ENCODE measurements at places on chromosomes 5 and 9.

DNA sequence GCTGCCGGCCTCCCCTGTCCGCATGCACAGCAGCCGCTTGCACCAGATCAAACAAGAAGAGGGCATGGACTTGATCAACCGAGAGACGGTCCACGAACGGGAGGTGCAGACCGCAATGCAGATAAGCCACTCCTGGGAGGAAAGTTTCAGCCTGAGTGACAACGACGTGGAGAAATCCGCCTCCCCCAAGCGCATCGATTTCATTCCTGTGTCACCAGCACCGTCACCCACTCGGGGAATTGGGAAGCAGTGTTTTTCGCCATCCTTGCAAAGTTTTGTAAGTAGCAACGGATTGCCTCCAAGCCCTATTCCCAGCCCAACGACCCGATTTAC, 75.3 kb downstream of the PIP5K1B start:
- DNase-seq, result no peak

- DNase-seq, result no peak
Measured at GRCh38 chr5:63553073-63553472, 409.2 kb downstream of the HTR1A start.

GRCh38 chr9:125537442-125538091, 169.4 kb downstream of the MAPKAP1 start:
- no peak for DNase-seq

GRCh38 chr5:142400415-142400814, 75.6 kb upstream of the SPRY4 start:
- no peak for DNase-seq

DNA sequence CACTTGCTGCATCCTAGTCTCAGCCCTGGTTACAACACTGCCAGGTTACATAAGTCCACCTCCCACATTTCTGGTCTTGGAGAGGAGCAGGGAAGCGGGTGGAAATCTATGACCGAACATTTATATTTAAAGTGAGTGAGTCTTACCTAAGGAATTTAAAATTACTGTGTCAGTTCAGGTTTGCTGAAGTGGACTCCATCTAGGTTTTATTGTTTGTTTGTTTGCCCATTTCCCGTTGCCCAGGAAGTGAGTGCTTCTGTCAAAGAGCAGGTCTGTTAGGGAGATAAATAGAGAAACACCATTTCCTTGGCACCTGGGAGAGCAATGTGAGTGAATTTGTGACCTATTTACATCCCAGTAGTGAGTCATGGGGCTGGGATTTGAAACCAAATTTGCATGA, 179.5 kb downstream of the KIF4B start:
- peak; percentile 5 for DNase-seq

GRCh38 chr5:138177941-138178515, 402 bp downstream of the BRD8 start:
- peak; percentile 49 for DNase-seq

DNA sequence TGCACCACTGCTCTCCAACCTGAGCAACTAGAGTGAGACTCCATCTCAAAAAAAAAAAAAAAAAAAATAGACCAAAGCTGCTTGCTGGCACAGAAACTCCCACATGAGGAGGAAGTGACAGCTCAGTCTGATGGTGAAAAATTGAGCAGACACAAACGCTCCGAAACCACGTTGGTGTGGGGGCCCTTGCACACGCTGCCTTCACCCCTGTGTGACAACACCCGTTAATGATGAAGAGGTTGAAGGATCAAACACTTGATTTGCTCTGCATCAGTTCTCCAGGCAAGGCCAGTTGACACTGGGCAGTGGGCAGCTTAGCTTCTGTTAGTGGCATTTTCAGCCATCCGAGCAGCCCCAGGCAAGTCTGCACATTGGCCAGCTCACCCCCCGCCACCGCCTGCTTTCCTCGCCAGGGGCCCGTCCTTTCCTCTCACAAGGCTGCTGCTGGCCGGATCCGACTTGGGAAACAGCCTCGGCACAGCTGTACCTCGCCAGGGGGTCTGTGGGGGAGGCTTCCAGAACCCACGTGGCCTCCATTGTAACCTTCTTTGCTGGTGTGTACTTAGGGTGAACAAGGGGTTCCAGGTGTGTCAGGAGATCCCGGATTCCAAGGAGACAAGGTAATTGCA, 79.8 kb downstream of the COL27A1 start:
- peak; percentile 49 for DNase-seq

GRCh38 chr5:172282272-172283019, 1.1 kb downstream of the UBTD2 start:
- no peak for DNase-seq

DNA sequence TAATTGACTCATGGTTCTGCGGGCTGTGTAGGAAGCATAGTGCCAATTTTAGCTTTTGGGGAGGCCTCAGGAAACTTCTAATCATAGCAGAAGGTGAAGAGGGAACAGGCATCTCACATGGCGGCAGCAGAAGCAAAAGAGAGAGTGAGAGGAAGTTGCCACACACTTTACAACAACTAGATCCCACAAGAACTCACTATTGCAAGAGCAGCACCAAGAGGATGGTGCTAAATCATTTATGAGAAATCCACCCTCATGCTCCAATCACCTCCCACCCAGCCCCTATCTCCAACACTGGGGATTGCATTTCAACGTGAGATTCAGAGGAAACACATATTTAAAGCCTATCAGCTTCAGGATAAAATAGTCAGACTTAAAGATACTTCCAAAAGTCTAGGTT, 36.1 kb upstream of the LPAR1 start:
- no peak for DNase-seq

DNA sequence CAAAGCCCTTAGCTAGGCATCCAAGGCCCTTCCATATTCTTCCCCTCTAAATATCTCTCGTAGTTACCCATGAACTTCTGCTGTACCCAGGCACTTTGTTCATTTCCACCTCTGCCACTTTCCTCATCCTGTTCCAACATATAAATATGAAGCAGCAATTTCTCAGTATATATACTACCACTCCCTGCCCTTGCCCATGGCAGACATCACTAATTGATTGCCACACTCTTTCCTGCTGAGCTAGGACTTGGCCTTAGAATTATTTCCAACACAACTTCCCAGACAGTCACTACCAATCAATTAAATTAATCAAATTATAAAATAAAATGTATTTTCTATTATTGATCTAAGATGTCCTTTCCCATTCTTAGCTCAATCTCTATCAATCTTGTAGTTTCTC, 8.5 kb downstream of the INSYN2B start:
- DNase-seq, result no peak

- DNase-seq, result no peak
Measured at GRCh38 chr5:97844797-97845196, 661.8 kb upstream of the RIOK2 start.

- peak; percentile 40 for DNase-seq
Measured at GRCh38 chr5:149549461-149550267, 1.6 kb downstream of the CSNK1A1 start.

GRCh38 chr5:164012371-164012770, 507.0 kb downstream of the MAT2B start:
- no peak for DNase-seq

DNA sequence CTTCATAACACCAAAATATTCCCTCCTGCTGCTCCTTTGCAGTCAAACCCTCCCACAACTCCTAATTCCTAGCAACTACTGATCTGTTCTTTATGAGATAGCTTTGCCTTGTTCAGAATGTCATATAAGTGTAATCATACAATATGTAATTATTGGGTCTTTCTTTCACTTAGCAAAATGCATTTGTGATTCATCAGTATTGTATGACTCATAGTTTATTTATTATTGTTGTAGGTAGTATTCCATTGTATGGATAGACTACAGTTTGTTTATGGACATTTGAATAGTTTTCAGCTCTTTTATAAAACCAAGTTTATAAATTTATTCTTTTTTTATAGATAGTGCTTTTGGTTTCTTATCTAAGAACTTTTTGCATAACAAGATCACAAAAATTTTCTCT, 468.2 kb upstream of the KIF2A start:
- DNase-seq, result no peak

DNA sequence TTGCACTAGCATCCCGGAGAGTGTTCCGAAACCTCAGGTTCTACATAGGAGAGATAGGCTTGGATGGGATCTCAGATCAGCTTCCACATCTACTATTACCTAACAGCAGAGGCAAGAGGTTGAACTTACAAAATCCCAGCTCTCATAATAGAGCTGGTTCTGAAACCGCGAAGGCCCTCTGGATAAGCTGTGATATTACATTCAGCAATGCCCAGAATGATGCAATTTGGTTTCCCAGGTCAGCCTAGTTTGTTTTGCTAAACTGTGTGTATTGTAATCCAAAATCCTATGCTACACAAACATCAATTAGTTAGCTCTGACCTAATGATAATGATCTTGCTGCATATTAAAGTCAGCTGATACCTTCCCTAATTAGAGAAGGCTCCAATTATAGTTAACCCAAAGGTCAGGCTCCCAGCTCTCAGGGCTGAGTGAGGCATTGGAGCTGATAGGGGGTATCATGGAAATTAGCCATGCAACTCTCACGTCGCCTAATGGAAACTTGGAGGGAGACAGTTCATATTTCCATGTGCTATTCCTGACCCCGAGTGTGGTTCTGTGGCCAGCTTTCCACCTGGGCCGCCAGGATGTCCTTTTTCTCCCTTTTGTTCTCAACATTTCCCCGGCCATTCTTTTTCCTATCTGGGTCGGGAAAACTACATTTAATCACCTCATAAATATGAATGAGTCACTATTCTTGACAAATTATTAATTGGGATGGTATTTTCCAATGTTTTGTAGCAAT, 278.4 kb upstream of the IRX1 start:
- DNase-seq, result no peak

- DNase-seq, result no peak
Measured at GRCh38 chr9:100021931-100022330, 76.9 kb downstream of the ERP44 start.

DNA sequence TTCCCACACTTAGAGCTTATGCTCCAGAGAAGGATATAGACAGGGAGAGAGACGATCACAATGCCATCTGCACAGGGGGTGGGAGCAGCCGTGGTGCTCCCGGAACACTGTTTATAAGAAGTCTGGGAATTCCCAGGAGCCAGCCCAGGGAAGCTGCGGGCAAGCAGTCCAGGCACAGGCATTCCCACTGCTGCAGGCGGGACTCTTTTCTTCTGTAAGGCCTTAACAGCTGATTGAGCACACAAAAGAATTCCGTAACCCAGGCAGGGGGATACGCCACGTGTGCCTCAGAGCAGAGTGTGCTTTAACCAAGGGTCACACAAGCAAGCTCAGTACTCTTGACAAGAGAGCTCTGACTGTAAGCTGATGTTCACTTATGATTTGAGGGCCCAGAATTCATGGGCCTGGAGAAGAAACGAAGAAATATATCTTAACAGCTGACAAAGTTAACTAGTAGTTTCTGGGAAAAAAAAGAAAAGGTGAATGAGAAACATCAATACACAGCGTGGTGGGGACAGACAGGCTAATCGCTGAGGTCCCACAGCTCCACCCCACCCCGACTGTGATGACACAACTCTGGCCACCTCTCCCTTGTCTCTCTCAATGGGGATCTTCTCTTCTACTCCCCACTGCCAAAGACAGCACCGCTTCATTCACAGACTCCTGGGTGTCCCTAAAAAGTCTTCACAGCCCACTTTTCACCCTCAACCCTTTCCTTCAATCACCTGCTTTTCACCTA, 85.9 kb upstream of the SIMC1 start:
- DNase-seq, result no peak

GRCh38 chr5:163614787-163615186, 109.4 kb downstream of the MAT2B start:
- no peak for DNase-seq

GRCh38 chr5:150461231-150461630, 11.7 kb upstream of the RPS14 start:
- DNase-seq, result peak; percentile 84

DNA sequence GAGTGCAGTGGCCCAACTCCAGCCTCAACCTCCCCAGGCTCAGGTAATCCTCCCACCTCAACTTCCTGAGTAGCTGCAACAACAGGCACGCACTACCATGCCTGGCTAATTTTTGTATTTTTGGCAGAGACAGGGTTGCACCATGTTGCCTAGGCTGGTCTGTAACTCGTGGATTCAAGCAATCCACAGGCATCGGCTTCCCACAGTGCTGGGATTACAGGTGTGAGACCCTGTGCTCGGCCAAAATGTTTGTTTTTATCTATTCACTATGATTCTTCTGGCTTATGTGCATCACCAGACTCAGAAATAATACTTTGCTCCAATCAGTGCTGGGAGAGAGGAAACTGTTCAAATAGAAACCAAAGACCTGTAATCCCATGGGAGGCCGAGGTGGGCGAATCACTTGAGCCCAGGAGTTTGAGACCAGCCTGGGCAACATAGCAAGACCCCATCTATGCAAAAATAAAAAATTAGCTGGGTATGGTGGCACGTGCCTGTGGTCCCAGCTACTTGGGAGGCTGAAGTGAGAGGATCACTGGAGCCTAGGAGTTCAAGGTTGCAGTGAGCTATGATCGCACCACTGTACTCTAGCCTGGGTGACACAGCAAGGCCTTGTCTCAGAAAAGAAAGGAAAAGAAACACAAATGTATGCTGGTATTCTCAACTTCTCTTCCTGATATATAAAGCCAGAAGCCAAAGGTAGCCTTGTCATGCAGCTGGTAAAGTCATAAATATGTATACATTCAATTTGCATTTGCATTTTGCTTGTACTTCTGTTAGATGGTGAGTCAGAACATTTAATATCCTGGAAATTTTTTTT, 4.5 kb downstream of the PIP5K1B start:
- no peak for DNase-seq

GRCh38 chr5:142399891-142400290, 75.1 kb upstream of the SPRY4 start:
- DNase-seq, result no peak

DNA sequence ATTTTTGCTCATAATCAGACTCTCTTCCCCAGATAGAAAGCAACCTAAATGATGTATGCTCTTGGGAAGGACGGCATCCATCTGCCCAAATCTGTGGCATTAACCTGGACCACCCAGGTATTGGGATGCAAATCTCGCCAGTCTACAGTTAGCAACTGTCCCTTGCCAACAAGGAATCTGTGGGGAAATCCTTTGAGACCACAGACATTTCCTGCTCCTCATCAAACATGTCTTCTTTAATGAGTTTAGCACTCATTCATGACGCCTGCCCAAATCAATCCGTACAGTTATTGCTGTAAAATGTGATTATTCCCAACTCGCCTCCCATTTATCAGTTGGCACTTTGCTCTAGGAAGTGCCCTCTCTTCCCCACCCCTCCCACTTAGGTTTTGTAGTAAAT, 7.8 kb downstream of the ROR2 start:
- DNase-seq, result no peak

- DNase-seq, result peak; percentile 82
Measured at GRCh38 chr9:108766626-108767161, 89.1 kb downstream of the ACTL7B start.

GRCh38 chr9:98002808-98003207, 19.7 kb downstream of the ANP32B start:
- DNase-seq, result no peak

GRCh38 chr5:57383093-57383861, 99.3 kb downstream of the ACTBL2 start:
- no peak for DNase-seq

GRCh38 chr5:158521995-158522394, 577.7 kb downstream of the EBF1 start:
- DNase-seq, result no peak

DNA sequence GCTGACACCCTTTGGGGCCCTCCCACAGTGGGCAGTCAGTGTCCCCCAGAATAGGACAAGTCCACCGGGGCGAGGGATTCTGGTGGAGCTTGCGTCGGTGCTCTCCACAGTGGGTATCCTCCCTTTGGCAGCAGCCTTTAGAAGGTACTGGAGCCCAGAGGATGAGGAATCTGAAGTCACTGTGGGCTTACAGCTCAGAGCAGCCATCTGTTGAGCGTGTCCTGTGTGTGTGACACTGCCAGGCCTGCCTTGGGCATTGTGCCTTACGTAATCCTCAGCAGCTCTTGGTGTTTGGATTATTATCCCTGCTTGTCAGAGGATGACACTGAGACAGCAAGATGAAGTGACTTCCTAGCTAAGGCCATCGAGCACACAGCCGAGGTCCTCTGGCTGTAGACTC, 12.6 kb downstream of the URM1 start:
- DNase-seq, result no peak

Data from NCI-H345 (cell line).